WTC11 (cell line): ENCODE measurements at places on chromosomes 11 and 22.
A peak's percentile ranks its signal among the peaks of the same experiment; 100 is the strongest.

DNA sequence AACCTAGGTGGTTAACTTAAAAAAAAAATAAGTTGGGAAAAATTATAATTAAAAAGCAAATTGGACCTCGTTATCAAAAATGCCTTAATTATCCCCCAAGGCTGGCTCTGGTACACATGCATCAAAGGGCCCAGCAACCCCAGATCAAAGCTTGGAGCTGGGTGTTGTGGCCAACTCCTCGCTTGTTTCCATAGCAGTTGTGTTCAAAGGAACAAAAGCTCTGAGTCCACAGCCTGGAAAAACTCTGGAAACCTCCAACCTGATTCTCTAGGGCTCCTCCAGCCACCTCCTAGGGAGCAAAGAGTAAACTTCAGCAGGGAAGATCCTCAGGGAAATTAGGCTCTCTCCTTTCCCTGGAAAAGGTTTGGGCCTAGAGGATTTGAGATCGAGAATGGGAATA, 149.4 kb downstream of the NXPE2 start:
- DNase-seq, result no peak

GRCh38 chr11:39461066-39461465, 1998.4 kb downstream of the LRRC4C start:
- DNase-seq, result no peak

- DNase-seq, result no peak
Observed at GRCh38 chr11:117160826-117161225, 16.7 kb downstream of the PAFAH1B2 start.

GRCh38 chr11:61787928-61788491, 4.4 kb downstream of the TMEM258 start:
- peak; percentile 66 for DNase-seq

GRCh38 chr11:73198677-73199076, 19.4 kb upstream of the P2RY2 start:
- DNase-seq, result peak; percentile 4

DNA sequence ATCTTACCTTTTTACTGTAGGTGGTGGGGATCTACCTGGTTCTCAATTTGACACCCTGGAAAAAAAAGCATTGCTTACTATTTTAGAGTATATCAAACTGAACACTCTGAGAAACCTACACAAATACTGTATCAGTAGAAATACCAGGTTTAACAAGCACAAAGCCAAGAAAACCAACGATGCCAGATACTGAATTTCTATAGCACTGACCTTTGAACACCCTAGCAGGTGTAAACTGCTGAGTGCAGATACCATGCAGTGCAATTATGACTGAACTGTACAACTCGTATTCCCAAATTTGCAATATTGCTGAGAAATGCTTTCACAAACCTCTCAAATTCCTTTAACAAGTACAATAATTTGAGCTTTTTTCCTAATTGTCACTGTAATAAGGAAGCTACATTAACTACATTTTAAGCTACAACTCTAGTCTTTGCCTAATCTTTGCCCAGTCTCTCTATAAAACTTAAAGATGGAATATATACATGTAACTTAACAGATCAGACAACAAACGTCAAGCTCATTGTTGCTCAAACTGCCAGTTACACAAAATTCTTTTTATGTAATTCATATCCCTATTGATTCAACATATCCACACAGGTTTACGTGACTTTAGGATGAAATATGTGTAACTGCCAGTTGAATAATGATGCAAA, 8.9 kb downstream of the TAF1D start:
- no peak for DNase-seq

DNA sequence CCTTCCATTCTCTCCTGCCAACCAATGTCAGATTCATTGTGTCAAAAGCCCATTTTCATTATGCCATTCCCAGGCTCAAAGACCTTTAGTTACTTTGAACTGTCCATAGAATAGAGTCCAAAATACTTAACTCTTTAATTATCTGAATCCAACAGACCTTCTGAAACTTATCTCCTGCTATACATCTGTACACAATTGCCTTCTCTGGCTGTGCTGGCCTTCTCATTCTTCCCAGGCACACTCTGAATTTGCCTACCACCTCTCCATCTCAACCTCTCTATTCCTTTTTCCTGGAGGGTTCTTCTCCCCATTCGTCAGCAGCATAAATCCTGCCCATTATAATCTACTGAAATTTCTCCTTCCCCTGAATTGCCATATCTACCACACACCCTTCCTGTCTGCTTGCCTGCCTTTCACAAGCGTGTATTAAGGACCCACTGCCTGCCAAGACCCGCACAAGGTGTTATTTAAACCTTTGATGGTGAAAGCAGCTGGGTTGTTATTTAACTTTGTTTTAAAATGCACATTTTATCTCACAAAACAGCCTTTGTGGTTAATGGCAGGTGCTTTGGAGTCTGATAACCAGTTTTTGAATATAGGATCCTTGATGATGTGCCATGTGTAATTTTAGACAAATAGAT, 125.9 kb downstream of the CCDC81 start:
- DNase-seq, result no peak

GRCh38 chr22:32531931-32532819, 57.6 kb downstream of the FBXO7 start:
- peak; percentile 82 for DNase-seq

DNA sequence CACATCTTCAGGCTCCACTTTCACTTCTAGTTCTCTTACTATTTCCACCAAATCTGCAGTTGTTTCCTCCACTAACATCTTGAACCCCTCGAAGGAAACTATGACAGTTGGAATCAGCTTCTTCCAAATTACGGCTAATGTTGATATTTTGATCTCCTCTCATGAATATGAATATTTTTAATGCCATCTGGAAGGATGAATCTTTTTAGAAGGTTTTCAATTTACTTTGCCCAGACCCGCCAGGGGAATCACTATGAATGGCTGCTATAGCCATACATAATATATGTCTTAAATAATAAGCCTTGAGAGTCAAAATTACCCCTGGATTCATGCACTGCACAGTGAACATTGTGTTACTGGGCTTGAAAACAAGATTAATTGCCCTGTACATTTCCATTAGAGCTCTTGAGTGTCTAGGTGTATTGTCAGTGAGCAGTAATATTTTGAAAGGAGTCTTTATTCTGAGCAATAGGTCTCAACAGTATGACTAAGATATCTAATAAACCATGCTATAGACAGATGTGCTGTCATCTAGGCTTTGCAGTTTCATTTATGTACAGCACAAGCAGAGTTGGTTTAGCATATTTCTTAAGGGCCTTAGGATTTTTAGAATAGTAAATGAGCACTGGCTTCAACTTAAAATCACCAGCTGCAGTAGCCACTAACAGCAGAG, 48.3 kb upstream of the LRRC55 start:
- no peak for DNase-seq

DNA sequence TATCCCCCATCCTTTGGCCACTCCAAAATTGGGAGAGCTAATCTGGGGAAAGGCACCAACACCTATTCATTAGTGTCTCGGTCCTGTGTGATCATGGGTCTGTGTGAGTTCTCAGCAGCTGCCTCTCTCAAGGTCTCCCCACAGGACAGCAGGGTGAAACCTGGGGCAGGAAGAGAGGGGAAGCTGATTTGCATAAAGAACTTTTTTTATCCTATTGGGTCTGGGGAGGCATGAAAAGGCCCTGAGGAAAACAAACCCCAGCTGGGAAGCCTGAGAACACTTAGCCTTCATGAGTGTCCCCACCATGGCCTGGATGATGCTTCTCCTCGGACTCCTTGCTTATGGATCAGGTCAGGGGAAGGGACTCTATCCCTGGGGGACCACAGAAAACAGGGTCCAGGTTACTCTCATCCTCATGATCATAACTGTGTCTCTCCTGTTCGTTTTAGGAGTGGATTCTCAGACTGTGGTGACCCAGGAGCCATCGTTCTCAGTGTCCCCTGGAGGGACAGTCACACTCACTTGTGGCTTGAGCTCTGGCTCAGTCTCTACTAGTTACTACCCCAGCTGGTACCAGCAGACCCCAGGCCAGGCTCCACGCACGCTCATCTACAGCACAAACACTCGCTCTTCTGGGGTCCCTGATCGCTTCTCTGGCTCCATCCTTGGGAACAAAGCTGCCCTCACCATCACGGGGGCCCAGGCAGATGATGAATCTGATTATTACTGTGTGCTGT, 116.0 kb upstream of the TOP3B start:
- DNase-seq, result no peak

GRCh38 chr11:1228921-1229451, 6.1 kb downstream of the MUC5B start:
- no peak for DNase-seq

- no peak for DNase-seq
Observed at GRCh38 chr11:127137771-127138280, 137.3 kb upstream of the KIRREL3 start.

DNA sequence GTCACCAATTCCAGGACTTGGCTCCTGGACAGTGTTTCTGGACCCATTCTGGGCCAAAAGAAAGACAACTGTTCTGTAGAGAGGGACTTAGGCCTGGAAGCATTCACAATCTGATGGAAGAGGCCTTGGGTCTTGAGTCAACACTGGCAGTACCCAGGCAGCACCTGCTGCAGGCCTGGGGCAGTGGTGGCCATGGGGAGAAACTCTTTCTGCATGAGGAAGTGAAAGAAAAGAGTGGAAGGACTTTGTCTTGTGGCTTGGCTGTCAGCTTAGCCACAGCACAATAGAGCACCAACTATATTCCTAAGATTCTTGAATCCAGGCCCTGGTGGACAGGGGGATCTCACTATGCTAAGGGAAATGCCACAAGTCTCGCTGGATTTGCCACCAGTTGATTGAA, 70.6 kb downstream of the CTSC start:
- no peak for DNase-seq

- DNase-seq, result no peak
Observed at GRCh38 chr22:49968831-49969661, 8.5 kb downstream of the PIM3 start.

DNA sequence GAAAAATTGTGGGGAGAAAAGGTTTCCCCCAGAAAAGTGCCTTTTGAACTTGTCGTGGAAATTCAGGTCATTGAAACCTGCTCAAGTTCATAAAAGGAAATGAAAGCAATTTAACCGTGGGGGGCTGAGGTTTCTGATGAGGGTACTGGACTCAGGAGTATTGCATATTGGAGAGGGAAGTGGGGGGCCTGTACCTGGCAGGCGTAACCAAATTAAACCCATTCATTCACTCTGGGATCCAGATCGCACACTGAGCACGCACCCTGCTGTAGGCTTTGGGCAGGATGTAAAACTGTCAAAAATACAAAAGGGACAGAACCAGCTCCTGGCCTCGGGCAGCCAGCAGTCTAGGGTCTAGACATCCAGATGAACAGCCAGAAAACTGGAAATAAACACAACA, 1517.4 kb downstream of the BRD1 start:
- no peak for DNase-seq

DNA sequence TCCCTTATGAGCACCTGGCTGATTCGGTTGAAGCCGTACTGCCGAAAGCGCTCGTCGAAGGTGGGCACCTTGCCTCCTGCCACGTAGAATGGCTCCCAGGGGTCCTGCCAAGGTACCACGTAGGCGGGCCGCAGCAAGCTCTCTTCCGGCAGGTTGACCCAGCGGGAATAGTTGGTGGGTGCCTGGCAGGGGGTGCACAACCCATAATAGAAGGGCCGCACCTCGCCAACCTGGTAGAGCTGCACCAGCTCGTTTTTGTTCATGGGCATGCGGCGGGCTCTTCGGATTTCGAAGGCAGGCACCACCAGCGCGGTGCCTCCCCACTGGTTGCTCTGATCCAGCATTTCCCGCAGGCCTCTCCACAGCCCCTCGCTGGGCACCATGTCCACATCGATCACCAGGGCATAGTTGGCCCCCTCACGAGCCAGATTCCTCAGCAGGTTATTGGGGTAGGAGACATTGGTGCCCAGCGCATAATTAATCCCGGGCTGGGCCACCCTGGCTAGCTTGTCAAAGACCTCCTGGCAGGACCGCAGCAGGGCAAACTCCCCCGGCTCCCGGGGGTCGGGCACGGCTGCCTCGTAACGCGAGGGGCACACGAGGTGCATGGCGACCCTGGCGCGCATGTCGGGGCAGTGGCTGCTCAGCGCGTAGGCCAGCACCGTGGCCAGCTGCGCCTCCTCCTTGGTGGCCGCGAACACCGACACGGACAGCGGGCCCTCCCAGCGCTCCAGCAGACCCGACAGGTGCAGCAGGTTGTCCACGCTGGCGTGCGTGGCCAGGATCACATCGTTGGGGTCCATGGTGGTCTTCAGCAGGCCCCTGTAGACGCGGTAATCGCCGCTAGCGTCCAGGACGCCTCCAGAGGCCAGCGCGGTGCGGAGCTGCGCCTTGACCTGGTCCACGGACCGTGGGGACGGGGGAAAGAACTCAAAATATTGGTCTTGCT, 679 bp downstream of the B4GAT1 start:
- DNase-seq, result no peak

- DNase-seq, result no peak
Observed at GRCh38 chr22:46593996-46594946, 25.9 kb upstream of the GRAMD4 start.

DNA sequence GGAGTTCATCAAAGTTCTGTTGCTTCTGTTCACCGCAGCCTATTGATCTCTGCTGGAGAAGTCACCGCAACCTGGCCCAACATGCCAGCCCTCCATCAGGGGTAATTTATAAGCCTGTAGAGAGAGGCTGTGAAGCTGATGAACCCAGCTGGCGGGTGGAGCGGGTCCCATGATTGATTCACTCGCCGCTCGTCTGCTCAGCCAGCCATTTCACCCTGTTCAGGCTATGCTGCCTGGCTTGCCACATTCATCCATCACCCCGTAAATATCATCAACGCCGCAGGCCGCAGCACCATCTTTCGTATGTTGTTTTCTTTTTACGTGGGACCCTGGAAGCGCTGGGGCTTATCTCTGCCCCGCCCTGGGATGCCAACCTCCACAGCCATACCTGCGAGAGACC, 116.7 kb upstream of the OPCML start:
- DNase-seq, result no peak
